Stimulated activated CD4-positive, alpha-beta T cell treated with anti-CD3 and anti-CD28 coated beads, TNF-alpha, amount 100 ng/mL, for 4 hours (primary cell): ENCODE measurements at places on chromosomes 6 and 20.

DNA sequence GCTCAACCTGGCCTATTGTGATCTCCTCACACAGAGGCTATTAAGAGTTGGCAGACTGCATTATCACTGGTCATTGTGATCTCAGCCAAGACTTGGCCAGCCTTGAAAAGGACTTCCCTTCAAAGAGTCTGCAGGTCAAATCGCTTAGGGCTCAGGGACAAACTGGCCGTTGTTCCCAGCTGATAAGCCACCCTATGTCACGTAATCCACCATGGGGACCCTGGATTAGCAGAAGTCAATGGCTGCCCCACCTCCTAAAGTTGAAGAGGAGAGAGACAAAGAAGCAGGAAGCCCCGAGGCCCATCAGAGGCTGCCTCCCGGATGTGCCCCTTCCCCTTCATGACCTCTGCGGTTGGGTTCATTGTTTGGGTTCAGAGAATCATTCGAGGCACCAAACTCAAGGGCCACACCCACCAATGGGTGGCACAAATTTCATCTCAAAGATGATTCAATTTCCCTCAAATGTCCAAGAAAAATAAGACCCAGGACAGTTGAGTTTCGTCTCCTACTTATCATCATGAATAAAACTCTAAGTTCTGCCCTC is 56.6 kb downstream of the BPIFB1 start:
- no peak for DNase-seq

DNA sequence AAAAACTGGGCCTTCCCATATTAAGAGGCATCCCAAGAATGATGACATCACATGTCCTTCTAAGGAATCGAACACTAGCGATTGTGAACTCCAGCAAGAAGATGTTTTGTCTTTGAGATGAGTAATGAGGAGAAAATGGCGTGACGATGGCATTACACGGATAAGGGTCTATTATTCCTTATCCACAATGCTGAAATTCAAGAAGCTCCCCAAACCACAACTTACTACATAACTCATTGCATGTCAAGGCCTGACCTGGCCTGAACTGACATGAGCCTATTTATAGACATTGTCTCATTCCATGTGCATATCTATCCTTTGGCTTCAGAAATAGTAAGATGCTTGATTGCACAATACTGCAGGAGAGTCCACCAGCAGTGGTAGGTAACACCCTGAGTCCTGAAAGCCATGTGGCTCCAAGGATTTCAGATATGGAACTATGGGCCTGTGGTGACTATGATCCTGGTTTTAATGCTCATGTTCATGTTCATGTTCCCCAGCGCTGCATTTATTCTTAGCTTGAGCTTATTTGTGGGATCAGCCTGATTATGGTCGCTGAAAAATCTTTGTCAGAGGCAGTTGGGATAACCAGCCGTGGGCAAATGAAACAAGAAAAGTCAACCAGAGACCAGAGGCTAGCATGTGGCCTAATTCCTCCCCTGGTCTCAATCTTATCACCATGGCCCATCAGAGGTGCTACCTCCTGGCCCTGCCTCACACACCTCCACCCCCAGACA is 183.2 kb upstream of the JARID2 start:
- no peak for DNase-seq

GRCh38 chr6:22892452-22892851 is 323.1 kb downstream of the HDGFL1 start:
- DNase-seq: no peak

GRCh38 chr6:111487661-111488060 is 4.6 kb upstream of the REV3L start:
- DNase-seq: no peak

- DNase-seq: no peak
Measured at GRCh38 chr6:151101816-151102694, 137.7 kb upstream of the AKAP12 start.

DNA sequence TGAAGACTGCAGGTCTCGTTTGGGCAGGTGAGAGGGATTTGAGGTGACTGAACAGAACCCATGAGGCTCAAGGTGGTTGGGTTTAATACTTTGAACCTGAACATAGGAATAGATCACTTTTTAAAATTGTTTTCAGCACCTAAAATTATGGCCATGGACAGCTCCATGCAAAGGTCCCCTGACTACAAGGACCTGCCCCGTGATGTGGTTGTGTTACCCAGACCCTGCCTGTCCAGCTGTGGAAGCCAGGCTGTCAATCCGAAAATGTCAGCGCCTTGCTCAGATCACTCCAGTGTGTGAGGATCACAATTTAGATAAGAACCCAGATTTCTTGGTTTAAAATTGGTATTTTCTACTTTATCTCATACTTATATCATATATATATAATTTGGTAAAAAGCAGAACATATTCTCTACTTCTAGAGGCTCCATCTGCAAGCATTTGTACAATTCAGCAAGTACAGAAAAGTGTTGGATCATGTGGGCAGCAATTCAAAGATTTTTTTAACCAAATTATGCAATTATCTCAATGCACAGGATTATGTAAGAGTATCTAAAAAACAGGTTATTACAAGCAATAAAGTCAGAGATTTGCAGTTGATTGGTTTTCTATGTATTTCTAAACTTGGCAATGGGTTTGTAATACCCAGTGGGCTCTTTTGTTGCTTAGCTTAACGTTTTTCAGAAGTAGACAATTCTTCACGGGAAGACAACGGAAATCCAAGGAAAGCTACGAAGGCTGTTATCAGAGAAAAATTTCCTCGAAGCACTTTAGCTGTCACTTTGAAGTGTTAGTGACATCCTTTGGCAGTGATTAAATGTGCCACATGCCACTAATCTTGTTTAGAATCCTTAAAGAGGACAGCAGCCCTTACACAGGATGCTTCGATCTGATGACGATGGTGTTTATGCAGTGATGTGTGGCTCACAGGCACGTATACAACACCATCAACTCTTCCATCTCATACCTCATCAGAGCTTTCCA is 24.1 kb upstream of the RPS6KA2 start:
- no peak for DNase-seq

DNA sequence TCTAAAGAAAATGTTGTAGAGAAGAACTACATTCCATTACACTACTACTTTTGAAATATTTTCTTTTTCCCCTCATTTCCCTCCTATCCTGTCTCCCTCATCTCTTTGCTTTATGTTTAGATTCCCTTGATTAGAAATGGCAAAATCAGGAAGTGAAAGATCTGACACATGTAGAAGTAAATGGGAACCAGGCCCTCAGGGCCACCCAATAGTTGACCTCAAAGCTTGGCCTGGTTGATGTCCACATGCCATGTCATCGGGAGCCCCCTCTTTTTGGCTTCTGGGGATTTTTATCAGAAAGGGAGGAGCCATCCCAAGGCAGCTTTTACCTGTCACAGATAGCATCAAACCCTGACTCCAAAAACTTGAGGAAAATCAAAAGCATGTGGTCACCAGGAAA is 168.3 kb upstream of the ECI2 start:
- DNase-seq: no peak

GRCh38 chr6:130677312-130677711 is 149.9 kb upstream of the SMLR1 start:
- DNase-seq: no peak

GRCh38 chr6:35664945-35665344 is 23.8 kb downstream of the FKBP5 start:
- DNase-seq: no peak
